ENCODE measurements at places on chromosomes 7 and 10.

DNA sequence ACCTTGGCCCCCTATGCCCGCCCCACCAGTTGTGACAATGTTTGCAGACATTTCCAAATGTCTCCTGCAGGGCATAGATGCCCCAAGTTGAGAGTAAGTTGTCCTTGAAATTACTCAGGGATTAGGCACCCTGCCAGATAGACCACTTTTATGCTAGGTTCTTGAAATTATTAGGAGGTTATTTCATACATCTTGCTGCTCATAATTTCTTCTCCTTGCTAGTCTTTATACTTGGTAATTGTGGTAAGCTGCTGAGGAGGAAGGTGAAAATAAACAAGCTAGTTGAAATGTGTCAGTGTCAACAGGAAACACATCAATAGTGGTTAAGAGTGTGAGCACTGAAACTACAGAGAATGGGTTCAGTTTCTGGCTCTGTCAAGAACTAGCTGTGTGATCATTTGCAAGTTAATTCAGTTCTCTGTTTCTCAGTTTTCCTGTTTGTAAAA, 63.7 kb upstream of the AOAH start:
- DNase-seq = no peak

GRCh38 chr10:79387974-79388850, 40.9 kb downstream of the PPIF start:
- no peak for DNase-seq

DNA sequence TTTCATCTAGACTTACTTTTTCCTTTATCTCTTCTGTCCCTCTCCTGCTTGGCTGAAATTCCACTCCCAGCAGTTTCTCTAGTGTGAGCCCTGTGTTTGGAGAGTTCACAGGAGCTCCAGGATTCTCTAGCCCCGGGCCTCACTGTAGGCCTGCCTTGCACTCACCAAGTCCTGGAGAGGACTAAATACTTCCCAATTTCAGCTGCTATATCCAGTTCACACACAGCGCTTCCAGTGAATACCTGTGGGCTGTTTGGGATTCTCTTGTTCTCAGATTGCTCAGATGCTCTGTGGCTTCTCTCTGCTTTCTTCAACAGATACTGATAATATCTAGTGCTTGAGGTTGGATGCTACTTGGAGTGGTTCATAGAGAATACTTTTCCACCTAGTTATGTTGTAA, 46.0 kb downstream of the MINPP1 start:
- no peak for DNase-seq

- no peak for DNase-seq
These were observed 28.5 kb downstream of the CUX1 start for GRCh38 chr7:101845974-101846373.

DNA sequence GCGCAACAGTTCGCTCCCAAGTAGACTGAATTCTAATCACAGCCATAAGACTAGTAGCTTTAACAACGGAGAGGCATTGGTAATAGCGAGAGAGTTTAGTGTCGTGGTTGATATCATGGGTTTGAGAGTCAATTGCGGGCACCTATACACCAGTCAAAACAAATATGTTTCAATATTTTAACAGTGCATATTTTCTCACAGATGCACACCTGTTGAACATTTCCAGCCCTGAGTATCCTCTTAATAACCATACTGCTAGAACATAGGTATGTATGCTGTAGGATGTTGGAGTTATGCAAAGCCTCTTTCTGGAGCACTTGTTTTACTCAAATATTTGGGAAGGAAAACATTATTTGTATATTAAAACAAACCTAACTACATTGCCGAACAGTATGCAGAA, 92.9 kb downstream of the FAM107B start:
- DNase-seq = no peak

GRCh38 chr10:55048830-55049498, 247.9 kb upstream of the PCDH15 start:
- DNase-seq = no peak

GRCh38 chr7:94980418-94981142, 73.2 kb downstream of the PPP1R9A start:
- DNase-seq = no peak

DNA sequence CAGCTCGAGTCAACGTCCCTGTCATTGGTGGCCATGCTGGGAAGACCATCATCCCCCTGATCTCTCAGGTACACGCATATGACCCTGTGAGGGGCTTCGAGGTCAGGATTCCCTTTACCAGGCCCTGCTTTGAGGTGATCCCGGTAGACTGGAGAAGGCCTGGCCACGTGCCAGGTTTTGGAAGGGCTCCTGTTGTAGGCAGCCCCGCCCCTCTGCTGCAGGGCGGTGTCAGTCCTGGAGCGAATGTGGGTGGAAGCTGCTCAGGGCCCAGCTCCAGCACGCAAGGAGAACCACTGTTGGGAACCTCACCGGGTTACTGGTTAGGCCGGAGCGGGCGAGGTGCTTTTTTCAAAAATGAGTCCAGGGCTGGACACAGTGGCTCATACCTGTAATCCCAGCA, 15.6 kb downstream of the MDH2 start:
- DNase-seq = no peak

DNA sequence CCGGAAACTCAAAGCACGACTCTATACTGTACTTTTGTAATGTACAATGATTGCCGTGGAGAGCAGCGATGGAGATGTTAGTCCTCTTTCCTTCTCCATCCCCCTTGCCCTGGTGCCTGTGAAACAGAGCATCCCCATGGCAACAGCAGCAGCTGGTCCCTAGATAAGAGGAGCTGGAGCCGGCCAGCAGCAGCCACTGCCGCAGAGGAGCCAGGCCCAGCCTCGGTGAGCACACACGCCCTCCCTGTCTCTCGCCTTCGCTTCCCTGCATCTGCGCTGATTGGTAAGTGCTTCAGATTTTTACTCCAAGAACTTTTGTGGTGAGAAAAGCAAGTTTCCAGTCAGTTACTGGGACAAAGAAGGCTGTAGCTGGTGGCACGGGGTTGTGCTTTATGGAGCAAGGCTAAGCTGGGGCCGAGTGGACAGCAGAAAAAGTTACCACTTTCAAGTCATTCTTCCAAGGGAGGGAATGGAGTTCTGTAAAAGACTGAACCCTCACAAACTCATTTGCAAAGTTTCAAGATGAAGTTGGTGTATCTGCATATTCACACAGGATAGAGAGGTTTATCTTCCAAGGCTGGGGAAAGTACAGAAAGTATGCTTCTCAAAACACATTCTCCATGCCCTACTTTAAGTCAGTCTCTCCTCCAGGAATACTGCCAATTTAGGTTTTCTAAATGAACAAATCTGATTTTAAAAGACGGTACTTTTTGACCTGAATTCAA, at the start of gene PPP1R17:
Gene PPP1R17 (plus strand): TSS at position 192 of the 725 bp plus-strand sequence. CDS start 5,227 bp downstream, outside the sequence.
- no peak for DNase-seq

DNA sequence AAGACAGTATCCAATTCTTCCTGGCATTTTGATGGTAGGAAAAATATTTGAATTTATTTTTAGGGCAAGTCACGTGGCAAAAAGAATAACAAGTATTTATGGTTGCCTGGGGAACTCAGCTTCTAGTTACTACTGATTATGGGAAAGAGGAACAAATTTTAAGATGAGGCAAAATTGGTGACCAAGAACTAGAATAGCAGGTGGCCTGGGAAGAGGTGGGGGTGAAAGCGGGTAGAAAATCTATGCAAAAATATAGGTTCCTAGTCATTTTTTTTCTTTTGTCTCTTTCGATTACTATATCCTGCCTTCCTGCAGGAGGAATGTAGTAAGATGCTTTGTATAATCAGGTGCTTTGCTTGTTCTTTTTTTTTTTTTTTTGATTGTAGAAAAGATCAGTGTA, 27.8 kb downstream of the ENTPD1 start:
- no peak for DNase-seq

GRCh38 chr10:58795560-58795959, 282.9 kb downstream of the BICC1 start:
- no peak for DNase-seq

DNA sequence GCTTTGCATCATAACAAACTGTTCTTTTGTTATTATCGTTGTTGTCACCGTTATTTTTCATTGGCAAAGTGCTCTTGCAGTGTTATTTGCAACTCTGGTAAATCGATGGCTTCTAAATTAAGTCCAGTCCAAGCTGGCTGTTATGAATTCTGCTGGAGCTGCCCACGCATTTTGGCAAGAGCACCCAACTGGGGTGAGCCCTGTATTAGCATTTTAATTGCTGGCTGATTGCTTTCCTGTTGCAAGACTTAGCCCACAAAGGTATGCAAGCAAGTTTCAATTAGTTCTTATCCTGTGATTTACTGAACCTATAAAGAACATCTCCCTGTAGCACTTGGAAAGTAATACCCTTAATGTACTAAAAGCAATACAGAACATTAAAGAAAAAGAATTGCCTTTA, 226.8 kb downstream of the ACTR3B start:
- DNase-seq = no peak

GRCh38 chr7:96080027-96080426, 241.9 kb downstream of the SLC25A13 start:
- no peak for DNase-seq

- DNase-seq = no peak
These were observed 149.8 kb downstream of the DYNC1I1 start for GRCh38 chr7:95922191-95922590.

GRCh38 chr10:89314676-89315075, 12.8 kb downstream of the IFIT2 start:
- no peak for DNase-seq

GRCh38 chr10:102870221-102870620, 951 bp downstream of the AS3MT start:
- no peak for DNase-seq

DNA sequence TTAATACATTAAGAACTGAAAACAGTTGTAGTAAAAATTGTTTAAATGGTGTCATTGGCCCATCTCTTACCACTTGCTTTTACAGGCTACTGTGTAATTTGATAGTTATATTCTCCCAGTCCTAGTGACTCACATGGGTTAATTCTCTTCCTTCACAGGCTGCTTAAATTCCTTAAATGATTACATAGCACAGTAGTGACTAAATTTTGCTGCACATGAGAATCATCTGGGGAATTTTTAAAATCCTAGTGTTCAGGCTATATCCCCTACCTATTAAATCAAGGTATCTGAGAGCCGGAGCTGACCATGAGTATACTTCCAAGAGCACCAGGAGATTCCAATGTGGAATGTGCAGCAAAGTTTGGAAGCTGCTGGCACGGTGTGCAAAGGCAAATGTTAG, 45.3 kb upstream of the ZNF800 start:
- DNase-seq = no peak

DNA sequence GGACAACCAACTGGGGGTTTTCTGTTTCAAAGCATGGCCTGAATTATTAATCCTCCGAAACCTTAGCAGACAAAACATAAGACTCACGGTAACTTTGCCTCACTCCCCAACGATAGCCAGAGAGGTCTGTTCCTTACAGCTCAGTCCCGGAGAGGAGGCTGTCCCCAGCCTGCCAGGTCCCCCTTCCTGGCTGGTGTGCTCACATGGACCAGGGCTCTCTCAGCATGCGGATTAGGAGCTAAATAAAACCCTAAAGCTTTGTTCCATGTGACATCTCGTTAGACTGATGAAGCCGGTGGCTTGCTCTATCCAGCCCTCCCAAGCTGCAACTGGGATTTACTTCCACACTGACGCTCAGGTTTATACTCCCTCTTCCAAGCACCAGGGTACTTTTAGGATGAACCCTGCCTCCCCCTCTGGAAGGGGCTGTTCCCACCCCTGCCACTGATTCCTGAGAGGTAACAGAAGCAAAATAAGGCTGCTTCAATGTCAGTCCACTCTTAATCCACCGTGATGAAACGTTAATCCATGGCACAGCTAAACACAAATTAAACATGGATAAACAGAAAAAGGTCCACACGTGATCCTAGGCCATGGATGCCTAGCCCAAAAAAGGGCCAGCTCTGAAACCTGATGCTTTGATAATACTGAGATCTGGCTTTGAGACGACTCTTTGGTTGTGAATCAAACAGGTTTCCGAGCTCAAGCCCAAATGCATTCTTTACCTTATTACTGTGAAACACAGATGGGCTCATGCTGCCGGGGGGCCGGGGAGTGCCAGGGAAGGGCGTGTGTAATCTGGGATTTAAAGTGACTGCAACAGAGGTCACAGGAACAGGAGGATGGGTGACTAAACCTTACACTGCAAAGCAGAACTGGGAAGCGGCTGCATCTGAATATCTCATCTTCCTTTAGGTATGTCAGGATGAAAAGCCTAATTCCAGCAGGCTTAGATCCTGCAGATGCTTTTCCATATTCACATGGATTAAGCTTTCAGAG, 86.2 kb downstream of the ZRANB1 start:
- no peak for DNase-seq

DNA sequence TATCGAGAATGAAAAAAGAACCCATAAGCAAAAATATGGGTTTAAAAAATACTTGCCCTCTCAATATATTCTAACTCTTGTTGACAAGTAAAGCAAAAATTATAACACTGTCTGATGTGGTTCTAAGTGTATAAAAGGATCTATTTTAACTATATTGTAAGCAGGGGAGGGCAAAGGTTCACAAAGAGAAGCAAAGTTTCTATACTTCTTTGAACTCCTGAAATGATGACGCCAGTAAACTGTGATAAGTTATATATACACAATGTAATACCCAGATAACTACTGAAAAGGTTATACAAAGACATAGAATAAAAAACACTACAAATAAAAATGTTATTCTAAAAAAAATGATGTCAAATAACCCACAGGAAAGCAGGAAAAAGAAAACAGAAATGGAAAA, 37.1 kb downstream of the PDLIM1 start:
- DNase-seq = no peak

- DNase-seq = no peak
These were observed 13.4 kb downstream of the AGAP3 start for GRCh38 chr7:151099486-151100211.

- peak; percentile 88 for DNase-seq
These were observed 149.6 kb downstream of the C10orf105 start for GRCh38 chr10:71569775-71570588.

DNA sequence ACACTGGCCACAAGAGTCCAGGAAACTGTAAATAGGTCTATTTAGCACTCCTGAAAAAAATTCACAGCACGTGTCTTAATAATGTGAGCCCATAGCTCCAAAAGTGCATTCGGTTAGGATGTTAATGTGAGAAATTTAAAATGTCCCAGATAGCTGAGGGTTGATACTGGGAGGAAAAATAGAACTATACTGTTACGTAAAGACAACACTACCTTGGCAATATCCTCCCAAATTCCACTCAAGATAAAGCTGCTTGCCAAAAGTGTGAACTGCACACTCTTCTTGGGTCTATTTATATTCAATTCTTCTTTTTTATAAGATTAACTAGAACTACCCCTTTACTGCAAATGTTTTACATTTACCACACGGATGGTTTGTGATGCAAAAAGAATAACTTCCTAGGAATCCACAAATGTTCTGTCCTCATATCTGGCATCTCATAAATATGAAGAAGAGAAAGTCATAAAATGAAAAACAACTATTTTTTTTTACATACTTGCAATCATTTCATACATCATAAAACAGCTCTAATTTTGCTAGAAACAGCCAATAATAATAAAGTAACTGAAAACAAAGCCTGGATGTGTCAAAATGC, 10.4 kb downstream of the RAB11FIP2 start:
- no peak for DNase-seq

Data from stimulated activated CD4-positive, alpha-beta T cell treated with anti-CD3 and anti-CD28 coated beads, Interleukin-2, amount 100 ng/mL, for 48 hours (primary cell).